Stimulated activated CD4-positive, alpha-beta T cell treated with anti-CD3 and anti-CD28 coated beads, Interleukin-1b, Interleukin-23, amount 100 ng/mL, for 48 hours (primary cell): ENCODE measurements at places on chromosomes 1 and 21.

GRCh38 chr1:4367230-4367777 lies 287.1 kb upstream of the AJAP1 start:
- DNase-seq, result no peak

- DNase-seq, result no peak
These were observed 34.7 kb downstream of the ITPKB start for GRCh38 chr1:226704169-226704937.

GRCh38 chr1:174114788-174115448 lies 44.4 kb upstream of the RABGAP1L start:
- peak; percentile 2 for DNase-seq

- no peak for DNase-seq
These were observed 199.3 kb upstream of the TMEM51 start for GRCh38 chr1:14954210-14954609.

GRCh38 chr1:223538981-223539380 lies 126.5 kb downstream of the CAPN8 start:
- DNase-seq, result no peak

DNA sequence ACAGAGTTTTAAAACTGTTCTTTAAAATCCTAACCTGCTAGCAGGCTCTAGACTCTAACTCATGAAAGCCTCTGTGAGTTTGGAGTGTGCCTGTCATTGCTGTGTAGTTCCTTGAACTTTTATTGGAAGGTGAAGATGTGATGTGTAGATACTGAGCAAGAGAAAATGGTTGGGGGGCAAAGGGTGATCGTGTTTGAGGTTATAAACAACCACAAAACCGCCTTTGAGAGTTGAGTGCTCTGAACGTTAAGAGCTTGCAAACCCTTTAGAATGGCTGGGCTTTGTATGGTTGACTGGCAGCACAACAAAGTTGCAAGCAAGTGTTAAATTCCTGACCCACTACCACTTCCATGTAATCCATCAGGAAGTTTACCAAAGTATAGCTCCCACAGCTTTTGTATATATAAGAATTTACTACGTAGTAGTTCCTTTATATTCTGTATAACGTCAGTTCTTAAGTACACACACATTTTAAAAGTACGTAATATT lies 19.6 kb downstream of the BACE2 start:
- DNase-seq, result no peak

DNA sequence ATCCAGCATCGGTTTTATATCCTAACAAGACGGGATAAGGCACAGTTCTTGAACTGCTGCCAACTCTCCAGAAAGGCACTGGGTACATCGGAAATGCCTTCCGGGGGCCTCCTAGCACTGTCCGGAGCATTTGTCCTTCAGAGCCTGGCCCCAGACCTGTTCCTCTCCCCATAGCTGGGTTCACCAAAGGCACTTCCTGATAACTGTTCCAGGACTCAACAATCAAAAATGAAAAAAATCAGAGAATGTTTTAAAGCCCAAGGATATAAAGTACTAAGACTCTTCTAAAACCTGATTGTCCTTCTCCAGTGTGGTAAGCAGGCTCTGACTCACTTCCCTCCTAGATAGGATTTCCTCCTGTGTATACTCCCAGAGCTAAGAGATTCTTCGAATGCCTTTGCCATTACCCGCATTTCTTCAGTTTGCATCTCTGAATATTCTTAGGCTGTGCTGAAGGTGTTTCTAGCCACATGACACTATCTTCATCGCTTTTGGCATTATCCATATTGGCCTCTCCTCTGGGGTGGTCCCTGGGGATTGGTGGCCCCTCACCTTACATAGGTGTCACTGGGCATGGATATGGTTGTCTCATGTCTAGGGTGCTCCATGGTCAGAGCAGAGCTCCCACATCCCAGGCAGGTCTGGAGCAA lies 112.9 kb downstream of the ZBTB18 start:
- no peak for DNase-seq

DNA sequence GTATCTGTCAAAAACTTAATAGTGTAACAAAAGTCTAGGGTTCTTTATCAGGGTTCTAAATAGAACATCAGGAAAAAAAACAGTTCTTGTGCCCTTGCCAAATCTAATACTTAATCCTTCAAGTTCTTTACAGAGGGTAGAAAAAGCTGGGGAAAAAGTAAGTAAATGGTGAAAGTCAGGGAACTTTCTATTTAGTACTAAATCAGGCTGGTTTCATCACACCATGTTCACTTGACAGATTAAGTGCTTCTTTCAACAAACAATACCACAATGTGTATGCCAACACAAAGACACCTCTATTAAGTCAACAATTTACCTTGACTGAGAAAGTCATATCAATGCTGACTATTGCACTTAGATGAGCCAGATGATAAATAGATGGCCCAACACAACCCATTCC lies 9.7 kb downstream of the DBT start:
- no peak for DNase-seq

DNA sequence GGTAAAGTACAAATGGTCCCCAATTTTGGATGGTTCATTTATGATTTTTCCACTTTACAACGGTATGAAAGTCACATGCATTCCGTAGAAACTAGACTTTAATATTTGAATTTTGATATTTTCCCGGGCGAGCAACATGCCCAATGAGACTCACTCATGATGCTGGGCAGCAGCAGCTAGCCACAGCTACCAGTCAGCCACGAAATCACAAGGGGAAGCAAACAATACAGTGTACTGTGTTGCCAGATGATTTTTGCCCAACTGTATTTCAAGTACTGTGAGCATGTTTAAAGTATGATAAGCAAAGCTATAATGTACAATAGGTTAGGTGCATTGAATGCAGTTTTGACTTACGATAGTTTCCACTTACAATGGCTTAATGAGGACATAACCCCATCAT lies 266.8 kb downstream of the VAV3 start:
- DNase-seq, result no peak

DNA sequence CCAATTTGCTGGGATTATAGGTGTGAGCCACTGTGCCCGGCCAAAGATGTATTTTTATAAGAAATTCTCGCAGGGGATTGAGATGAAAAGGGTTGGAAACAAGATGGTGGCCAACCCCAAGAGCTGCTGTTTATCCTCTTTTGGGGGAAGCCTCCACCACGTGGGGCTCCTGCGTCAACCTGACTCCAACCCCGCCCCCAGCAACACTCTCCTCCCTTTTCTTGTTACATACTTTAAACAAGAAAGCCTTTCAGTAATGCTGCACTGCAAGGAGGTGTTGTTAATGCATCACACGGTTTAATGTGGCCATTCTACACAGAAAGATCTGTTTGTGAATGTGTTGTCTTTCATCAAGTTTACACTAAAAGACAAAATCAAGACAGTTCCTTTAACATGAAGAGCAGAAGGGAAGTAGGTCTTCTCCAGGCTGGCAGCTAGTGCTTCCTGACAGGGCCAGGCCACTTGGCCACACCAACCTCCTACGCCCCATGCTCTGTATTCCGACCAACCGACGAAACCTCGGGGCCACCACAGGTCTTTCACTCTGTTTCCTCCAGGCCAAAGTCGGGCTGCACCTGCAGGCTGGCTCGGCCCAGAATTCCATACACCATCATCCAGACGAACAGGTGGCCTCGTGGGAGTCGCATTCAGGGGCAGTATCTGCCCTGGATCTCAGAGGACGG lies 25.9 kb downstream of the C2CD2 start:
- peak; percentile 30 for DNase-seq

DNA sequence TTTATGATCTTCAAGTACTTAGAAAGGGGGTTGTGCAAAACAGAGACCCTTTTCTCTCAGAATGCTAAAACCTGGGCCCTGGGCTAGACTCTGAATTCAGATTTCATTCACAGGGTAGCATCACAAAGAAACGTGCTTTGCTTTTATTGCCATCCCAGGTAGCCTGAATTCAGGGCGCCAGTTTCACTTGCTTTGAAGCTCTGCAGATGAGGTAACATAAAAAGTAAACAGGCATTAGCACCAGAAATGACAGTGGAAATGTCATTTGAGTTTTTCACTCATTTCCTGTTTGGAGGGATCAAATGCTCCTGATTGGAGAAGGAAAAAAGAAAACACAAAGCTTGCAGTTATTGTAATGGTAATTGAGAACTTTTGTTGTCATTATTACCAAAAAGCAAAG lies 2.6 kb downstream of the SYPL2 start:
- no peak for DNase-seq

DNA sequence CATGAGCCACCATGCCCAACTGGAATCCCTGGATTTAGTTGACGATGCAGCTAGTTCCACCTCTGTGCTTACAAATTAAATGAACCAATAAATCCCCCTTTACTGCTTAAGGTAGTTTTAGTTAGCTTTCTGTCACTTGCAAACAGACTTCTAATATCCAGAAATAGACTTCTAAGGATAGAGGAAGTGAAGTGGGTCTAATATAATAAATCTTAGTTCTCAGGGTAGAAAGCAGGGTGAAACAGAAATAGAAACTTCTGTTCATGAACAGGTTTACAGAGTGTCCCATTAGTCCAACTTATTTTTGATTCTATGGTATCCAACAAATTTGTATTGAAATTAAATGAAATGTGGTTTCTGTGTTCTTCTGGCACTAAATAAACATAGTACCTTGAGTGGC lies 20.1 kb downstream of the BCAS2 start:
- DNase-seq, result no peak

DNA sequence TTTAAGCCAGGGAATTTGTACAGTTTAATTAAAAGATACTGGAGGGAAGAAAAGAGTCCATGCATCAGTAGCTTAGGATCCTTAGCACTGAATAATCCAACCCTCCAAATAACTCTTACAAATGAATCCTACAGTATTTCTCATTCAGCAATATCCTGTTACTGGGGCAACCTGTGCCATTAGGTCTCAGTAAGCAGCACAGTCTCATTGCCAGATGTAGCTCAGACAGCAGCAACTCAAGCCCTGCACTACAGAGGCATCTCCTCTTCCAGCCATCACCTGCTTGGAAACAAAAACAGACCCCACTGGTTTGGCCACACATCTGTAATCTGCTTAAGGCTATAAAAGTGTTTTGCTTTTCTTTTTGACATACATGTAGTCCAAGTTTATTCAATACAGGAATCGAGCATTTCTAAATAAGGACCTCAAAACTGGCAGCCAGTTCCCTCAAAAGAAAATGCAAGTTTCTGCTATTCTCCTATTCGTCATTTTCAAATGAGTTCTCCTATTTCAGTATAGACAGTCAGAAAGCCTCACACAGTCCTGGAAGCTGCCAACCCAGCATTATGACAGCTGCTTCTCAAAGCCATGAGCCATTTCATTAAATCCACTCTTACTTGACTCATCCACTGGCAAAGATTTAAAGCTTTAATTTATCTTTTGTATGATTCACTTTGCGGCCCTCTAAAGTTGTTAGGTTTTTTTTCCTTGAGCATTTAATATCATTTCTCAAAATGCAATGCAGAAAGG lies 129.0 kb downstream of the APP start:
- DNase-seq, result no peak

DNA sequence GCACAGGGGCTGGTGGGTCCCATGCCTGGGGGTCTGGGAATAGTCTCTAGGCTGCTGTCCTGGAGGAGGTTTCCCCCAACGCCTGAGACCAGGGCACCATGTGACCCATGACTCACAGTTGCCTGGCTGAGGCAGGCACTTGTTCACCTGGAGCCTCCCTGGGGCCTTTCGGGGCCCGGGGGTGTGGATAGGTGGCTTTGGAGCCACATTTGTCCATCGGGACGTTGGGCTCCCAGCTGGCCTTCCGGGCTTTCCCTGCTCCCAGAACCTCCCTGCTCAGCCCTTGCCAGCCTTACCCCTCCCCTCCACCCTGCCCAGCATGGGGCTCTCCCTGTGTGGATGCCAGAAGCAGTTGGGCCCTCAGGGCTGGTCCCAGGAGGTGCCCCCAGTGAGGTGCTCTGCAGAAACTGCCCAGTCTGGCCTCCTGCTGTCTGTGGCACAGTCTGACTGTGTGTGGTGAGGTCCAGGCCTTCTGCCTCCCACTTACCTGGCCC lies 14.2 kb downstream of the COL6A1 start:
- no peak for DNase-seq

GRCh38 chr1:59596432-59596831 lies 218.3 kb upstream of the HOOK1 start:
- peak; percentile 2 for DNase-seq

GRCh38 chr1:121566346-121566745 lies 381.6 kb downstream of the SRGAP2C start:
- DNase-seq, result no peak

- no peak for DNase-seq
These were observed 415.4 kb downstream of the LMO4 start for GRCh38 chr1:87744056-87744455.

DNA sequence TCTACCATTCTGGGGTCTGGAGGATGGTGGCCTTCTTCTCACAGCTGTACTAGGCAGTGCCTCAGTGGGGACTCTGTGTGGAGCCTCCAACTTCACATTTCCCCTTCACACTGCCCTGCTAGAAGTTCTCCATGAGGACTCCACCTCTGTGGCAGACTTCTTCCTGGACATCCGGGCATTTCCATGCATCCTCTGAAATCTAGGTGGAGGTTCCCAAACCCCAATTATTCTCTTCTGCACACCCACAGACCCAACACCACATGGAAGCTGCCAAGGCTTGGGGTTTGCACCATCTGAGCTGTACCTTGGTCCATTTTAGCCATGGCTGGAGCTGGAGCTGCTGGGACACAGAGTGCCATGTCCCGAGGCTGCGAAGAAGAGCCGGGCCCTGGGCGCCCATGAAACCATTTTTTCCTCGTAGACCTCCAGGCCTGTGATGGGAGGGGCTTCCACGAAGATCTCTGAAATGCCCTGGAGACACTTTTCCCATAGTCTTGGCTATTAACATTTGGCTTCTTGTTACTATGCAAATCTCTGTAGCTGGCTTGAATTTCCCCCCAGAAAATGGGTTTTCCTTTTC lies 170.5 kb downstream of the FOXD2 start:
- no peak for DNase-seq

DNA sequence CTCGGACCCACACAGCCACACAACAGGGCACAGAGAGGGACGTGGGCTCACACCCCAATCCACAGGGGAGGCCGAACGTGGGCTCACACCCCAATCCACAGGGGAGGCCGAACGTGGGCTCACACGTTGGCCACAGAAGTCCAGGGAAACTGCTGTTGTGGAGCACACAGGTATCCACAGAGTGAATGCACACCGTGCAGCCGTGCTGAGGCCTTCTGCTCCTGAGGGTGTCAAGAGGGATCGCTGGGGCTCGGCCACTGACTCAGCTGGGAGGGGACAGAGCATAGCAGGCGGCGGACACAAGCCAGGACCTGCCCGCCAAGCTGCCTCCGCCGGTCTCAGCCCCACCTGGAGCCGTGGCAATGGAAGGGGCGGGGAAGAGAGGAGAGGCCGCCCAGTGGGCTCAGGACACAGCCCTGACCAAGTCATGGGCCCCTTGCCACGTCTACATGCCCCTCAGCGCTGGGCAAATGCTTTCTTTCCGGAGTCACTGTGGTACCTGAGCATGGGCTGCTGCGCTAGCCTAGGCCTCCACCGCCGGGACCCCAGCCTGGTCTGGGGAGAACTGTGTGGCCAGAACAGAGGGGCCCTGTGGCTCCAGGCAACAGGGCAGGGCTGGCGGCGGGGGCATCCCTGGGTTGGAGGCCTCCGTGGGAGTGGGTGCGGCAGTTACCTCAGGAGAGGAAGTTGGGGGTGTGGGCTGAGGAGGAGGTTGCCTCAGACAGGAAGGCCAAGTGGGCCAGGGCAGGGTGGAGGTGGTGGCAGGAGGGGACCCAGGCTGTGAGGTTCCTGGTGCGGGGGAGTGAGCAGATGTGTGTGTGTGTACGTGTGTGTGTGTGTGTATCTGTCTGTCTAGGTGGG lies 1.2 kb downstream of the SYTL1 start:
- peak; percentile 57 for DNase-seq
